ENCODE measurements at places on chromosomes 13 and 19.

- DNase-seq, result no peak
Measured at GRCh38 chr19:36973021-36973843, 57.1 kb downstream of the ZNF568 start.

GRCh38 chr19:15244106-15244803 is 12.0 kb upstream of the EPHX3 start:
- DNase-seq, result no peak

GRCh38 chr19:13363245-13363644 is 143.0 kb downstream of the CACNA1A start:
- DNase-seq, result no peak

GRCh38 chr19:17351815-17352435 is 14.6 kb downstream of the GTPBP3 start:
- no peak for DNase-seq

- DNase-seq, result no peak
Measured at GRCh38 chr13:108594153-108594552, 35.3 kb upstream of the MYO16 start.

GRCh38 chr19:4909897-4910593 is 744 bp downstream of the UHRF1 start:
- peak; percentile 93 for DNase-seq

DNA sequence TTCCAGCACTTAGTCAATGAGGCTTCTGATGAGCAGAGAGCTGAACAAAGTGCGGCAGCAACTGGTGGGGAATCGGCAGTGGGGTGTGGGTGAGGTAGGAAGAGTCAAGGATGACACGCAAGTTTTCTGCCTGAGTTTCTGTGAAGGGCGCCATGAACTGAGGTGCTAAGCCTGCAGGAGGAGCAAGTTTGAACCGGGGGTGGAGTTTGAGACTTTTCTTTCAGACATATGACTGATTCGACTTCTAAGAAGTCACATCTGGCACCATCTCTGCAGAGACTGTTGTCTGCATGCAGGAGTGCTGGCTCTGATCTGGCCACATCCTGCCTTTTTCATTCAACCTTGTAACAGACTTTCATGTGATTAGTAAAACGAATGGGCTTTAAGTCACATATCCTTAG is 14.8 kb upstream of the GPI start:
- no peak for DNase-seq
